ENCODE measurements at places on chromosomes 6 and 20.

- peak; percentile 33 for DNase-seq
Observed at GRCh38 chr6:14059791-14060436, 57.7 kb upstream of the CD83 start.

- no peak for DNase-seq
Observed at GRCh38 chr6:162251257-162251656, 476.3 kb downstream of the PRKN start.

DNA sequence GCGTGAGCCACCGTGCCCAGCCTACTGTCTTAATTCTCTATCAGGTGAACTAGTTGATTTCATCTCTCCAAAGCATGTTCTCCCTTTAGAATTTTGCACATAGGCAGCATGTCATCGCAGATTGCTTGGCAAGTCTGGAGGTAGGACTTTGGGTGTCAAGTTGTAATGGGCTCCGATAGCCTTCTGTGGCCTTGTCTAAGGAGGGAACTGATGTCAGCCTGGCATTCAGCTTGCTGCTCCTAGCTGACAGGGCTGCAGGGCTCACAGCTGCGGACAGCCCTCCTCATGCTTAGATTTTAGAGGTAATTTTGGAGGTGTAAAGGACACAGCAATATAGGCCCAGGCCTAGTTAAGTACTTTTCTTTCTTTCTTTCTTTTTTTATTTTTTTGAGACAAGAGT, 11.3 kb downstream of the CHMP4B start:
- no peak for DNase-seq

DNA sequence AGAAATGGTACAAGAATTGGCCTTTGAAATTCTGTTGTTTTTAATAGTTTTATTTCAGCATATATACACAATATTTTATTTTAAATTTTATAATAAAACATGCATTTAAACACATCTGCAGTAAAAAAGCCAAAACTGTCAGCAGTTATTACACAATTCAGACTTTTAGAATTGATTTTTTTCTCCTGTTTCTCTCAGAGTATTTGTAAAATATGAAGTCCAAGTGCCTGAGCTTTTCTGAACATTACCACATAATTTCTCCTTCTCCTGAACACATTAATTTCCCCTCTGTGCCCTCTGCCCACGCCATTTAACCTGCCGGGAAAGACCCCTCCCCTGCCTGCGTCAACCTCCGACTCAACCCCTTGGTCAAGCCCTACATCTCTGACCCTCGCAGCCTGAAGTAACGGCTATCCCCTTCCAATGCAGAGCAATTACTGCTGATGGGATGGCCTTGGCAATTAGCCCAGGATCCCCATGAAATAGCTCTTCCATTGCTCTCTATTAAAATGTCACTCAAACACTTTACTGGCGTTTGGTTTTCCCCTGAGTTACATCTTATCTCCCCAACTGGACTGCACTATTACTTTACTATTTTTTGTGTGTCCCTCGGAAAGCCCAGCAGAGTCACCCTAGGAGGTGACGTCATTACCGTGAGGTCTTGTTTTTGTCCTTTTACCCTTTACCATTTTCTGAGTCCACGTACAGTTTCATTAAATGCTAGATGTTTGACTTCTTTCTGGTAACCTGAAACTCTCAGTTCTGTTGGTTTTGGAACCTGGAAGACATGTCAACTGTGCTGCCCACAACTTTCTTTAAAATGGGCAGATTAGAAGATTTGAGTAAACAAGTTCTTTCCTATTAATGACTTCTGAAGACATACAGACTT, 146.7 kb upstream of the TAB2 start:
- DNase-seq, result no peak

DNA sequence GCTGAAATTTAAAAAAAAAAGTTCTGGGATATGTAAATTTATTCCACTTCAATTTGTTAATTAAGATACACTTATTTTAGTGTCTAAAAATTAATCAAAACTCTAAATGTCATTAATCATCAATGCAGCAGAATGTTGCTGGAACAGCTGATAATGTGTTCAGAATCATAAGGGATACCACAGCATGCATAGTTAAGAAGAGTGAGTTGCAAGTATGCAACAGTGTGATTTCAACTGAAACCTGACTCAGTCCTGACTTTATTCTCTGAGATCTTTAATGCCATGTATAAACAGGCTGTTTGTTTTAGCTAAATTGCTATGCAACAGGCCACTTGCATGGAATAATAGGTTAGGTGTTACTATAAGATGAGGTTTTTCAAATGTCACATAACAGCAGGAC, 1.4 kb downstream of the GRIK2 start:
- DNase-seq, result no peak

GRCh38 chr6:49454787-49455709, 8.0 kb downstream of the MMUT start:
- no peak for DNase-seq

- DNase-seq, result peak; percentile 31
Observed at GRCh38 chr6:42260972-42261371, 43.3 kb upstream of the MRPS10 start.

DNA sequence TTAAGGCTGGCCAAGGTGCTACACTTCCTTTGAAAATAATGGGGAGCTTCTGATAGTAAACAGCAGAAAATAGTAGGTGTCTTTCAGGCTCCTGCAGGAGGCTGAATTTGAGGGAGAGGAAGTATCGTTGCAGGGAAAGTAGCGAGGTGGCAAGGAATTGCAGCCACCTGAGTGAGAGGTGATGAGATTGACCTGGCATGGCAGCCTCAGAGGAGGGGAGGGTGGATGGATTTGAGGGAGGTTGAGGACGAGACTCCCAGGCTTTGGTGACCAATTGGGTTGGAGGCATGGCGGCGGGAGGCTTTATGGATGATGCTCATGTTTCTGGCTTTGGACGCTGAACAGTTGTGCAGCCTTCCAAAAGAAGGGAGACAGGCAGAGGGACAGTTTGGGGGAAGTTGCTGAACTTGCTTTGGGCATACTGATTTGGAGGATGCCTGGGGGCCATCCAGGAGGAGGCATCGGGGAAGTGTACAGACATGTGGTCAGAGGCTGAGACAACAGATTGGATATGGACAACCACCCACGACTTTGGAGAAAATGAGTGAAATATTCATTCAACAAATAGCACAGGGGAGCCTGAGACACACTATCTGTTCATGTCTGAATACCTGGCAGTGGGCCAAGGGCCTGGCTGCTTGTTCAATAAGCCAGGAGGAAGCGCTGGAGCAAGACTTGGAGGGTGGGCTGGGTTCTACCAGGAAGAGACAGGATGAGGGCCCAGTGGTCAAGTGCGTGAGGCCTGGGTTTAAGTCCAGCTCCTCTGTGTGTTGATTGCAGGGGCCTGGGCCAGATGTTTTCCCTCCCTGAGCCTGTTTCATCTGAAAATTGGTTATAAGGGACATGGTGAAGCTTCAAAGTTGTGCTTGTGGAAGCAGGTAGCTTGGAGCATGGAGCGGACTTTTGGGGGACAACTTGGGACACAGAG, 113.2 kb downstream of the CEBPB start:
- DNase-seq, result peak; percentile 34

- DNase-seq, result no peak
Observed at GRCh38 chr20:48824830-48825565, 2.8 kb downstream of the PREX1 start.

DNA sequence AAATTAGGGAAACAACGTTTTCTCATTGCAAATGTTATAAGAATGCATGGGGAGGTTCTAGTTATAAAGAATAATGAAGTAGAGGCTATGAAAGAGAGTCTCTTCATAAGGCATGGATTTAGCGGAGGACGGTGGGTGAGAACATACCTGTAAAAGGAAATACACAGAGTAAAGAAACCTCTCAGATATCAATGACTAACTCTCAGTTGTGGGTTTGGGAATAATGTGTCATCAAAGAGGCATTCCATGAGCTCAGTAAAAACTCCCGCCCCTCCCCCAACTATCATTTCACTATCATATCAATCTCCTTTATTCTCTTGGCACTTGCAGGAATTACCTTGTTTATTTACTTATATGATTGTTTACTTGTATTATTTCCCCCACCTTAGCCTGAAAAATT, 695.4 kb downstream of the PTPRT start:
- no peak for DNase-seq

DNA sequence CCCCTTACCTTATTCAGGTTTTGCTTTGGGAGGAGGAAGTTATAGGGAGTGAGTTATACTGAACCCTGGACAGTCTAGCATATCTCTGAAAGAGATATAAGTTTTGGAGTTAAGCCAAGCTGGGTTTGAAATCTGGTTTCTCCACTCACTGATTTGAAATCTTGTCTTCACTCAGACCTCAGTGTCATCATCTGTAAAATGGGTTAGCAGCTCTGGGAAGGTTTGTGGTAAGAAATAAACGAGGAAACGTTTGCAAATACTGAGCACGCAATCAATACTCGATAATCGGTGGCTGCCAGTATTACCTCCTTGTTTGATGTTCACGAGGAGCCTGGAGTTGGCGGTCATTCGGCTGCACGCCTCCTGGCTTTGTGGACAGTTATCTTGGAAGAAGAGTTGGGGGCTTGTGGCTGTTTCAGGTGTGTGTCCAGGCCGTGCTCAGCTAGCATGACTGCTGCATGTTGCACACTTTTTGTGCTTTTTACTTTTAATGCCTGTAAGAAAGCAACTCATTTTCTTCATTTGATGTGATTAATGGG, 61.8 kb downstream of the PAX1 start:
- no peak for DNase-seq

GRCh38 chr6:128731249-128732165, 151.4 kb upstream of the LAMA2 start:
- DNase-seq, result peak; percentile 38

GRCh38 chr6:142669471-142670351, 275.3 kb downstream of the HIVEP2 start:
- no peak for DNase-seq

GRCh38 chr20:38126932-38127621, 38.0 kb downstream of the TGM2 start:
- DNase-seq, result peak; percentile 75

GRCh38 chr20:33273117-33273851, 9.7 kb upstream of the BPIFB1 start:
- no peak for DNase-seq

DNA sequence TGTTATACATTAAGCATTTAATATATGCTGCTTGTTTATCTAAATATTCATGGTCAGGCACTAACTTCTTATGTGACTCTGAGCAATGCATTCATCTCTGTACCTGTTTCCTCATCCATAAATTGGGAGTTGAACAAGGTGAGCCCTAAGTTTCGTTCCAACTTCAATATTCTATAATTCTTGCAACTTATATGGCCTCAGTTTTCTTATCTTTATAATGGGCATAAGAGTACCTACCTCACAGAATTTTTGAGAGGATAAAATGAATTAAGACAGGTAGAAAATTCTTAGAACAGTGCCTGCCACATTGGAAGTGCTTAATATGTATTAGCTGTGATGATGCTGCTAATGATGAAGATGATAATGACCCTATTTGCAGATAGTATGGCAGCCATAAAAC, 11.8 kb upstream of the HIVEP2 start:
- DNase-seq, result no peak

GRCh38 chr6:148700741-148701311, 46.0 kb upstream of the UST start:
- DNase-seq, result no peak

DNA sequence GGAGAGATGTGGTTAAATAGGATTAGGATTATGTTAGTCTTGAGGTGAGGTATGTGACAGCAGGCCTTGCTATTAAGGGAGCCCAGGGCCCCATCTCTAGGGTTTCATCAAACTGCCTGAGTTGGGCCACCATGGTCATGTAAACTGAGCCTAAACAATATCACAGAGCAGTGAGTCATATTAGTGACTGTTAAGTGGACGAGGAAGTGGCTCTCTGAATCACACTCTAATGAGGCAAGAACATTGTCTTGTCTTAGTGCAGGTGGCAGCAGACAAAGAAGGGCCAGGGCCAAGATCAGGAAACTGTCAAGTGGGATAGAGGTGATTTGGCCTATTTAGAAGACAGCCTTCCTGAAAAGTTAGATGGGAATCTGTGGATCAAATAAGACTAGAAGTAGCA, 23.1 kb downstream of the ENPP3 start:
- DNase-seq, result no peak

DNA sequence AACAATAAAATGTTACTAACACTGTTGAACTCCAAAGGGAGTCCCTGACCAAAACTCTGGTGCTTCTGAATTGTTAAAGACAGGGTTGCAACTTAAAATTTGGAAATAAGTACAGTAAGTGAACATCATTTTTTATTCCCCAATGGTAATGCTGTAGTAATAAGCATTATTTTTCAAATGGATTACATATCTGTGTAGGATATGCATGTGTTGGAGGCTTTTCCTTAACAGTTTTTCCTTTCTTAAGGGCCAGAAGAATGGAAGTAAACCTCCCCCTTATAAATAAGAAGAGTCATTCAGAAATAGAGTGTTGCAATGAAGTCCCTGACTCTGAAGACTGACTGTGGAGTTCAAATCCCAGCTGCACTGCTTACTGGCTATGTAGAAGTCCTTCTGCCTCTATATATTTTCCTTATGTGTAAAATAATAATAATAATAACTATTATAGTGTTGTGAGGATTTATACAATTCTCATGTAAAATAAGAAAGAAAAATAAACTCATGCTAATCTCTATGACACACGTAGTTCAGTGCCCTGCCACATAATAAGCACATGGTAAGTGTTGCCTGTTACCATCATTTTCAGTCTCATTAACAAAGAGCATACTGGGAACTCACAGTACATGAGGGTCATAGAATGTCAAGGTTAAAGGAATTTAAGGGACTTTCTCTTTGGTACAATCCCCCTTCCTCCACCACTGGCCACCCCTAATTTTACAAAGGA, 129.8 kb upstream of the SMLR1 start:
- DNase-seq, result no peak

- no peak for DNase-seq
Observed at GRCh38 chr6:158206740-158207421, 38.7 kb downstream of the GTF2H5 start.

- no peak for DNase-seq
Observed at GRCh38 chr6:148893481-148893880, 146.7 kb downstream of the UST start.

DNA sequence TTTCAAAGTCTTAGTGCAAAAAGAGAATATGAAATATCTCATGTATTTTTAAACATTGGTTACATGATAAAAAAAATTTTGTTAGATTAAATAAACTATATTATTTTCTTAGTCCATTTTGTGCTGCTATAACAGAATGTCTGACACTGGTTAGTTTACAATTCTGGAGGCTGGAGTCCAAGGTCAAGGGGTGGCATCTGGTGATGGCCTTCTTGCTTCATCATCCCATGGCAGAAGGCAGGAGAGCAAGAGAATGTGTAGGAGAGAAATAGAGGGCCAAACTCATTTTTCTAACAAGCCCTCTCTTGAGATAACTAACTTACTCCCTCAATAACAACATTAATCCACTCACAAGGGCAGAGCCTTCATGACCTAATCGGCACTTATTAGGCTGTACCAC, 11.5 kb upstream of the MCUR1 start:
- no peak for DNase-seq

GRCh38 chr6:2986722-2987221, 12.9 kb upstream of the NQO2 start:
- no peak for DNase-seq
